ENCODE measurements at places on chromosomes 3 and 15. TPM values are rescaled to one million over a fixed set of nuclear protein-coding genes. Genes with fewer than 3 reads are reported as not detected.

Gene ACSBG1
- total RNA-seq, result 0.21 TPM

Gene STAB1
- total RNA-seq, result 258 TPM

Gene SUMF1
- total RNA-seq, result 49.2 TPM

Gene ANKUB1
- 0.87 TPM for total RNA-seq

DNA sequence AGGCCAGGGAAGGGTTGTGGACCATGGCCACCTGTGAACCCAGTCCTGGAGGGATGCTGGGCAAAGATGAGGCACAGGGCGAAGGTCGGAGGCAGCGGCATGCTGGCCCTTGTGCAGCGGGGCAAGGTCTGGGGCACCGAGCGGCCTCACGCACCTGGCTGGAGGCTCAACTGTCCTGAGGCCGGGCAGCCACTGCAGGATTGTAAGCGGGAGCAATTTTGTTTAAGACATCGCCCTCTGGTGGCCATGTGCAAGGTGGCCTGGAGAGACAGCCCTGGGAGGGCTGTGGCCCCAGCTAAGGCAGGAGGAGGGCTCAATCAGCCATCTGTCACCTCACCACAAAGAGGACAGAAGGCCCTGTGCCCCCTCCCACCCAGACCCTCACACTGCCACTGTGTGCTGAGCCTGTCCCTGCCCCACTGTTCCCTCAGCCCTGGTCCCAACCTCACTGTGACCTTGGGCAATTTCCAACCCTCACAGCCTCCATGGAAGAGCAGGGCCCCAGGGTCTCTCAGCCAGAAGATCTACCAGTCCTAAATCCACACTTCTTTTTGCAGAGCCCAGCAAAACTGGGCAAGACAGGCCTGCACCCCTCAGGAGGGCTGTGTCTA, 46.2 kb downstream of the TPRA1 start:
- H3K27me3 ChIP-seq, result no peaks in the 10 kb centered on the region
- peaks cover 4% of the 10 kb centered on the region for H3K4me1 ChIP-seq
- DNase-seq, result peak; percentile 58
- no peaks in the 10 kb centered on the region for H3K36me3 ChIP-seq
- no peak overlapping the region for H3K4me3 ChIP-seq
- H3K27ac ChIP-seq, result no peak overlapping the region

GRCh38 chr15:87985451-87985850, 271.1 kb downstream of the NTRK3 start:
- H3K4me3 ChIP-seq, result no peak overlapping the region
- no peaks in the 10 kb centered on the region for H3K4me1 ChIP-seq
- H3K27ac ChIP-seq, result no peak overlapping the region
- no peaks in the 10 kb centered on the region for H3K27me3 ChIP-seq
- no peak for DNase-seq

GRCh38 chr15:27797765-27798164, 301.4 kb downstream of the OCA2 start:
- no peaks in the 10 kb centered on the region for H3K4me1 ChIP-seq
- no peak overlapping the region for H3K27ac ChIP-seq
- H3K4me3 ChIP-seq, result no peak overlapping the region
- DNase-seq, result no peak
- no peaks in the 10 kb centered on the region for H3K36me3 ChIP-seq
- no peaks in the 10 kb centered on the region for H3K27me3 ChIP-seq

DNA sequence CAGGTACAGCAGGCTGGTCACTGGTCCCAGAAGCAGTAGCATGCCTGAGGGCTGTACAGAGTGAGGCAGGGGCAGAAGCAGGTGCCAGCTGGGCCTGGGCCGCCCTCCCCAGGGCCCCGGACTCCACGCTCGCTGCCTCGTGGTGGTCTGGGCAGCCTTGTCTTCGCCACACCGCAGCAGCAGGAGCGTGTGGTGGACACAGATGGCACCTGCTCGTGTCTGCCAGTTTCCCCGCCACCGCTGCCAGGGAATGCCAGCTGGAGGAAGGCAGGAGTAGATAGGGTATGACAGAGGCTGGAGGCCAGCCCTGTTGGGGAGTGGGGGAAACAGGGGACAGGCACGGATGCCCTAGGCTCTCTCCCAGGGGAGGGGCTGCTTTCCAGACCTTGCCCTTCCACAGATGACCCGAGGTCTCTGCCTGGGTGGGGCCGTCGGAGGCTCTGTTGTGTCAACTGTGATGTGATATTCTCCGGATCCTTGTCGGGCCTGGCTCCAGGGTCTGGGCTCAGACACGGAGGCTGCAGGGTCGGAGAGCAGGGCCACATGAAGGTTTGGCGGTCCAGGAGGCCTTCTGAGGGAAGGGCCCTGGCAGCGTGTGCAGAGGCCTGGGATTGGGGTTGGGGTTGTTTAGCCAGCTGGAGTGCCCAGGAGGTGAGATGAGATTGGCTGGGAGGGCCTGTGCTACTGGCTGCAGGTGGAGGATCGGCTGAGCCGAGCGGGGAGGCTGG, 33.6 kb downstream of the GOLGA6L10 start:
- no peak overlapping the region for H3K4me3 ChIP-seq
- no peaks in the 10 kb centered on the region for H3K36me3 ChIP-seq
- H3K27me3 ChIP-seq, result no peaks in the 10 kb centered on the region

GRCh38 chr3:124890573-124891190, 3.5 kb upstream of the ITGB5 start:
- no peaks in the 10 kb centered on the region for H3K27me3 ChIP-seq
- H3K27ac ChIP-seq, result no peak overlapping the region
- no peak for DNase-seq
- no peak overlapping the region for H3K4me3 ChIP-seq

DNA sequence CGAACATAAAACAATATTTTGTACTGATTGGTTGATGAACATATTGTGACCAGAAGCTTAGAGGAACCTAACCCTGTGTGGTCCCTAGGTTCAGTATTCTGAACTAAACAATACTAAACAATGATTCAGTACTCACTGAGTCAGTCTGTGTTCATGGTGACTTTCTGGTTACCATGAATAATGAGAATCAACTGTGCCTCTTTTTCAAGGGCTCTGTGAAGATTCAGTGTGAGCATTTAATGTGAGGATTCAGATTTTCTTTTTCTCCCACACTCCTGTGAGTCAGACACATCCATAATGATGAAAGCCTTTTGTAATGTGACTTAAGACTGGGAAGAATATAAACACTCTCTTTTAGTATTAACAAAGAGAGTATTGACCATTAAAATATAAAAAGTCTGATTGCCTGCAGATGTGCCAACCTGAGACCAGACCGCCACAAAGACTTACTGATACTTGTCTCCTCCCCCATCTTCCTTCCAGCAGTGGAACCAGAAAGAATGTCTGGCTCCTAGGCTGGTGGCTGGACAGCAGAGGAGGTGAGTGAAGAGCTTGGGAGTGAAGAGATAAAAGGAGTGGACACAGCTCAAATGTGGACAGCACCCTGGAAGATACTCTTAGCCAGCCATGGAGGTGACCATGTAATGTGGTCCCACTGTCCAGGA, 17.6 kb upstream of the ACTL6A start:
- no peaks in the 10 kb centered on the region for H3K27me3 ChIP-seq
- no peak for DNase-seq
- no peak overlapping the region for H3K27ac ChIP-seq
- H3K4me1 ChIP-seq, result no peaks in the 10 kb centered on the region
- H3K36me3 ChIP-seq, result no peaks in the 10 kb centered on the region
- no peak overlapping the region for H3K4me3 ChIP-seq

GRCh38 chr3:98730338-98730737, 32.8 kb upstream of the ST3GAL6 start:
- H3K4me1 ChIP-seq, result no peaks in the 10 kb centered on the region
- no peak for DNase-seq
- no peaks in the 10 kb centered on the region for H3K27me3 ChIP-seq
- H3K27ac ChIP-seq, result peak overlapping the region; percentile 46
- no peaks in the 10 kb centered on the region for H3K36me3 ChIP-seq
- H3K4me3 ChIP-seq, result no peak overlapping the region

- no peaks in the 10 kb centered on the region for H3K27me3 ChIP-seq
- H3K36me3 ChIP-seq, result no peaks in the 10 kb centered on the region
- H3K27ac ChIP-seq, result no peak overlapping the region
- no peak for DNase-seq
- no peaks in the 10 kb centered on the region for H3K4me1 ChIP-seq
These were observed 25.3 kb downstream of the CHDH start for GRCh38 chr3:53820756-53821580.
